Mesenteric fat pad (tissue), 1 donor: ENCODE measurements at places on chromosomes 5 and 9.
A peak's percentile ranks its signal among the peaks of the same experiment; 100 is the strongest.

- no peak for DNase-seq
These were observed 27.7 kb upstream of the SCGB3A1 start for GRCh38 chr5:180618829-180619562.

DNA sequence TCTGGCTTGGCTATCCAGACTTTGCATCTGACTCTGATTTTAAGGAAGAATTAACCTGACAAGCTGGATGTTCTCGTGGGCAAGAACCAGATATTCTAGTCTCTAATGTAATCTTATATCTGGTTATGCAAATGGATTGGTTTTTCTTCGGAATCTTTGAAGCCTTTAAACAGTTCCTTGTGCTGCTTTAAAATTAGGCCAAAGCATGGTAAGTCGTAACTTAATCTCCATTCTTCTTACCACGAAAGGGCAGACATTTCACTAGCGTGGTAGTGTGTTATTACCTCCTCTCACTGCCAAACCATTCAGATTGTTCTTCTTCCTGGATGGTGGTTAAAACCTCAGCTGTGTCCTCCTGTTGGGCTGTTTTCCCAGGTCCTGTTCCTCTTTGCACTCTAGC lies 34.1 kb upstream of the TTC23L start:
- DNase-seq: no peak

GRCh38 chr5:149636861-149637246 lies 55.6 kb downstream of the ARHGEF37 start:
- DNase-seq: peak; percentile 6

- DNase-seq: no peak
These were observed 18.3 kb downstream of the RNF180 start for GRCh38 chr5:64183956-64184355.

DNA sequence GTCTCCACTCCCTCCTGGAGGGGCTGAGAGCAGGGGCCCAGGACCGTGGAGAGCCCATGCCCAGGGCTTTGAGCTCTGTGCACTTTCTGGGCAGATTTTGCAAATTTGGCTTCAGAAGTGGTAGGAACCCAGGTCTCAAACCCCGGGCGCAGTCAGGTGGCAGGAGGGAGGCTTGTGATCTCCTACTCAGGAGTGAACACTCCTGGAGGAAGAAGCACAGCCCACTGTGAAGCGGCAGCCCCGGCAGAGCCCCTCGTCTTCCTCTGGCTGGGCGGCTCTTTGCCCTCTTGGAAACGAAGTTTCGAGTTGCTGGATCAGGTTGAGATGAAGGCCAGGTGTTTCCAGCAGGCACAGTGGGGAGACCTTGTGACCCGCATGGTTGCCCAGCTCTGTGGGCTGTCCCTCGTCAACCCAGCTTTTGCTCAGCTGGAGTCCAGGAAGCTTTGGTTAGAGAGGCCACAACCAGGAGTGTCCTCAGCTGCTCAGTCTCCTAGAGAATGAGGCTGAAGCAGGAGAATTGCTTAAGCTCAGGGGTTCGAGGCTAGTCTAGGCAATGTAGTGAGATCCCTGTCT lies 48.5 kb downstream of the WNK2 start:
- no peak for DNase-seq

DNA sequence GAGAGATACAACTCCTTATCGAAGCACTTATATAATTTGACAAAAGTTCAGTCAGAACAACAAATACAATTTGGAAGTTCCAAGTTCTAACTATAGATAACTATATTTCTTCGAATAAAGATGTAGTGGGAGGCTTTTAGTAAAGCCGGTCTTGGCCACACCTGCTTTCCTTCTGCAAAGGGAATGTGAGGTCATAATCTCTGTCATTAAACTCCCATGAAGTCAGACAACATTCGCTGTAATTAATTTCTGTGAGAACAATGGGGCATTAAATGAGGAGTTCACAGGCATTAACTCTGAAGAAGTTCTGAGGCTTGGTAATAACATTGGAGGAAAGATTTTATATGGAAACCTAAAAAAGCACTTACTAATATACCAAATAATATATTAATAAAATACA lies 67.5 kb downstream of the MCTP1 start:
- no peak for DNase-seq

GRCh38 chr5:88390096-88390441 lies 121.4 kb upstream of the TMEM161B start:
- DNase-seq: no peak

DNA sequence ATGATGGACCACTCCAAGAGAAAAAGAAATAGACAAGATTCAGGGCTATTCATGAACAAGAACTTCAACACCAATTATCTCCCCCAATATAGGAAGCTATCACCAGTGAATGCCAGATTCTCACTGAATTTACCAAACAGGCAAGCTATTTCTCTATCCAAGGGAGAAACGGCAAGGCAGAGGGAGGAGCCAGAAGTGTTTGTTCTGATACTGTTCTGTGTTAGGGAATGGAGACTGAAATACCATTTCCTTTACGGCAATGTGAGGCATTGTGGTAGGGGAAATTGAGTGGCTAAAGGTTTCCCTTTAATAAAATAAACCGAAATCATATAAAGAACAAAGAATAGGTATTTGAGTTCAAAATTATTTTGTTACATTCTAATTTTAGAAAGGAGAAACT lies 68.0 kb upstream of the ALDH1A1 start:
- no peak for DNase-seq

- no peak for DNase-seq
These were observed 20.2 kb upstream of the ANXA1 start for GRCh38 chr9:73131461-73131860.

DNA sequence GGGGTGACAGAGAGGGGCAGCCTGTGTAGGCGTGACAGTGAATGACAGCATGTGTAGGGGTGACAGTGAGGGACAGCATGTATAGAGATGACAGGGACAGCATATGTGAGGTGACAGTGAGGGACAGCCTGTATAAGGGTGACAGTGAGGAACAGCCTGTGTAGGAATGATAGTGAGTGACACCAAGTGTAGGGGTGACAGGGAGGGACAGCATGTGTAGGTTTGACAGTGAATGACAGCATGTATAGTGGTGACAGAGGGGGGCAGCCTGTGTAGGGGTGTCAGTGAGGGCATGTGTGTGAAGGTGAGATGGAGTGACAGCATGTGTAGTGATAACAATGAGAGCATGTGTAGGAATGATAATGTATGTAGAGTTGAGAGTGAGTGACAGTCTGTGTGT lies 8.7 kb upstream of the GAPT start:
- no peak for DNase-seq

- no peak for DNase-seq
These were observed 80.6 kb upstream of the CPLX2 start for GRCh38 chr5:175790796-175791195.

DNA sequence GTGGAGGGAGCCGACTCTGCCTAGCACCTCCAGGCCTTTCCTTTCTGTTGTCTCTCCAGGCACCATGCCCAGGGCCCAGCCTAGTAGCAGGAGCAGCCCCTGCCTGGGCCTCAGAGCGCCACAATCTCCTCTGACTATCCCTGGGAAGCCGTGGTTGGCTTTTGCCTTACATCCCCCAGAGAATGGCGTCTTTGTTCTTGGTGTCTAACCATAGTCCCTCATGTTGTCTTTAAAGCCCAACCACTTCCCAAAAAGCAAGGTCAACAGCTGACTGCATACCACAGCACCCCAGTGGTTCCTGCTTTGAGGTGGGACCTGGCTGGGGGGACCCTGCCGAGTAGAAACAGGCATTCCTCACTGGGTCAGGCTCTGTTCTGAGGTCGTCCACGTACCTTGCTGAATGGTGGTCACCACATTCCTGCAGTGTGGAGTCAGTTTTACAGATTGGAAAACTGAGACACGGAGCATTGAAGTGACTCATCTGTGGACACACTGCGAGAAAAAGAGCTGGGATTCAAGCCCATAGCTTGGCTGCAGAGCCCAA lies 13.7 kb upstream of the CERCAM start:
- DNase-seq: no peak

DNA sequence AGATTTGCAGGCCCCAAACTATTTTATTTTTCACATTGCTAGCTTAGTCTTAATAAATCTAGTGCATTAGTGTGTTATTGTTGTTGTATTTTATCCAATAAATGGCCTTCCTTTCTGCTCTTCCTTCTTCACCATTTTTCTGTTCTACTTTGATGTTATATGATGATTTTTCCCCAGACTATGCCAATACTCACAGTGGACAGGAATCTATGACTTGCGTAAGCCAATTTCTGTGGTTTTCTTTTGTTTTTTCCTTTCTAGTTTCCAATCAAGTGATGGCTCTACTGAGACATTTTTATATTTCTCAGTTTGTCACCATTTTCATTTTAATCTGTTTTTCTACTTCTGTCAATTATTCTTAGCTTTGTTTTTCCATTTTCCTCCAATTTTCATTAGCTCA lies 106.8 kb upstream of the FBXL7 start:
- DNase-seq: no peak

DNA sequence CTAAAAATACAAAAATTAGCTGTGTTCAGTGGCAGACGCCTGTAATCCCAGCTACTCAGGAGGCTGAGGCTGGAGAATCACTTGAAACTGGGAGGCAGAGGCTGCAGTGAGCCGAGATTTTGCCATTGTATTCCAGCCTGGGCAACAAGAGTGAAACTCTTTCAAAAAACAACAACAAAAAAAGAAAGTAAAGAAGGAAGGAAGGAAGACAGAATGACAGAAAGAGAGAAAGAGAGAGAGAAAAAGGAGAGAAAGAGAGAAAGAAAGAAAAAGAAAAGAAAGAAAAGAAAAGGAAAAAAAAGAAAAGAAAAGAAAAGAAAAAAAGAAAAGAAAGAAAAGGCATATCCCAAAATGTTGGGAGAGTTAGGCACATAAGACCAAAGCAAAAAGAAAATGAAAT lies 278.6 kb downstream of the CDH18 start:
- DNase-seq: no peak

- DNase-seq: no peak
These were observed 1915.7 kb upstream of the CDH9 start for GRCh38 chr5:28954074-28954473.

- no peak for DNase-seq
These were observed 117.0 kb downstream of the GLIS3 start for GRCh38 chr9:4182831-4183230.

DNA sequence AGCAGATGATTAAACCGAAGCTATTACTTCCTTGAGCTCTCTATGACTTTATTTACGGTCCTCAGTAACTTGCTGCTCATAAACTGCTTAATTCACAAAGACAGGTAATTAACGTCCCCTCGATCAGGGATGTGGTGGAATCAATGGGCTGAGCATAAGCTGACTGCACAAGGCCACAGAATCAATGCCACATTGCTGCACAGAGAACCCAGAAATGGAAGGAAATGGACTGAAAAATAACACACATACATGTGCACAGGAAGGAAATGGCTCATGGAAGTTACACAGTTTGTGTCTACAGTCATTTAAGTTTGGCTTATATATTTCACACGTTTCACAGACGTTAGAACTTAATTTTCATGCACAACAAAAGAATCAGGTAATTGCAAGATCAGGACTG lies 118.3 kb upstream of the KLF9 start:
- no peak for DNase-seq
